AG09309 (cell line): ENCODE measurements at places on chromosomes 5 and 9.

DNA sequence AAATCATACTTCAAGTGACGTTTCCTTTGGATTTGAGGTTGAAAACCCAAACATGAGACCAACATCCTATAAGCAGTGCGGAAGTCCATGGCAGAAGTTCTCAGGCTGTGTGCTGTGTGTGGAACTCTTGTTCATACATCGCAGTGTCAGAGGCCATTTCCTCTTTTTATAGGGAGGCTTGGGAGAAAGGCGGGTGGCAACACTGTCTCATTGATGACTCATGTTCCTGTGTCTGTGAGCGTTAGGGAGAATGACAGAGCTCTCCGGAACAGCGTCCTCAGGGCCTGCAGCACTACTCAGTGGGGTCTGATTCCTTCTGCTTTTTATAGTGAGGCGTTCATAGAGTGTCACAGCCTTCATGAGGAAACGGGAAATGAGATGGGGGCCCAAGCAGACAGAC, 98.8 kb upstream of the BASP1 start:
- DNase-seq = peak; percentile 87

DNA sequence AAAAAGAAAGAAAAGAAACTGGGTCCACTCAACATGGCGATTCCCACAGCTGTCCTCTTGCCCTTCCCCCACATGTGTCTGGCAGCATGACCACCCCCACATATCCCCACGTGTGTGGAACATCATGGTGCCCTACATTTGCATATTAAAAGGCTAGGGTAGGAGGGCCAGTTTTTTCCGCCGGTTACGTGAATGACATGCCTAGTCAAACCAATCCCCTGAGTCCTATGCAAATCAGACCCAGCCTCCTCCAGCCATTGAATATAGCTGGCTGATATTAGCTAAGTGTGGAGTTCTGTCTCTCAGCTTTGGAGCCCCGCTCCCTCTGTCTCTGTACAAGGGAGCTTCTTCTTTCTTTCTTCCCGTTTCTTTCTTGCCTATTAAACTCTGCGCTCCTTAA, 33.0 kb upstream of the CCDC112 start:
- DNase-seq = no peak

GRCh38 chr5:113546703-113547183, 33.2 kb downstream of the YTHDC2 start:
- DNase-seq = peak; percentile 68

DNA sequence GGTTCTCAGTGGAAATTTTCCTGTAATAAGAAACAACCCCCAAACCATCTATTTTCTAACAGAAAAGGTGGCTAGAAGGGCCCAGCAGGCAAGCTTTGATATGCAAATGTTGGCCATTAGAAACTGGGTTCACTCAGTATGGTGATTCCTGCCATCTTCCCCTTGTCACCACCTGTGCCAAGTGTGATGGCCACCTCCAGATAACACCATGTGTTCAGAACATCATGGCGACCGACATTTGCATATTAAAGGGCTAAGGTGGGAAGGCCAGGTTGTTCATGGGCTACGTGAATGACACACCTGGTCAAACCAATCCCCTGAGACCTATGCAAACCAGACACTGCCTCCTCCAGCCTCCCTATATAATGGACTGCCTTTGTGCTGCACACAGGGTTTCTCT, 20.4 kb downstream of the FOXE1 start:
- no peak for DNase-seq

DNA sequence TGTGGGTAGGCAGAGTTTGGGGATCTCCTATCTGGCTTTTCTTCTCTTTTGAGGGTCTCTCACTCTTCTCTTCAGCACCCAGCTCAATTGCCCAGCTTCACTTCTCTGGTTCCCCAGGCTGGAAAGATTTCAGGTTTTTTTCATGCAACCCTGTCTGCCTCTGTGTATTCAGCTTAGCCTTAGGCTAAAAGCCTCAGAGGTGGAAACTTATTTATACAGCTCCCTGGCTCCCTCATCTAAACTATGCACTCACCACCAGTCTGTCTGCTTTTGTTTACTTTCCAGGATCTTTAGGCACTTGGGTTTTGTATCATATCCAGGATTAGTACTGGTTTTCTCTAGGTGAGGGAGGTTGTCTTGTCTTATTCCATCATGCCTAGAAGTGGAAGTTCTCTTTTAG, 540.2 kb upstream of the TRPC7 start:
- no peak for DNase-seq

- DNase-seq = no peak
These were observed 194.8 kb downstream of the SYK start for GRCh38 chr9:90996154-90997065.

- peak; percentile 13 for DNase-seq
These were observed 416.0 kb downstream of the MAN2A1 start for GRCh38 chr5:110105692-110106091.

GRCh38 chr5:95075111-95075510, 209.8 kb downstream of the MCTP1 start:
- no peak for DNase-seq

- no peak for DNase-seq
These were observed 10.7 kb upstream of the SPARC start for GRCh38 chr5:151697452-151697851.

GRCh38 chr5:68455216-68455615, 239.7 kb downstream of the PIK3R1 start:
- no peak for DNase-seq

- no peak for DNase-seq
These were observed 428 bp downstream of the EFNA5 start for GRCh38 chr5:107670087-107670931.

DNA sequence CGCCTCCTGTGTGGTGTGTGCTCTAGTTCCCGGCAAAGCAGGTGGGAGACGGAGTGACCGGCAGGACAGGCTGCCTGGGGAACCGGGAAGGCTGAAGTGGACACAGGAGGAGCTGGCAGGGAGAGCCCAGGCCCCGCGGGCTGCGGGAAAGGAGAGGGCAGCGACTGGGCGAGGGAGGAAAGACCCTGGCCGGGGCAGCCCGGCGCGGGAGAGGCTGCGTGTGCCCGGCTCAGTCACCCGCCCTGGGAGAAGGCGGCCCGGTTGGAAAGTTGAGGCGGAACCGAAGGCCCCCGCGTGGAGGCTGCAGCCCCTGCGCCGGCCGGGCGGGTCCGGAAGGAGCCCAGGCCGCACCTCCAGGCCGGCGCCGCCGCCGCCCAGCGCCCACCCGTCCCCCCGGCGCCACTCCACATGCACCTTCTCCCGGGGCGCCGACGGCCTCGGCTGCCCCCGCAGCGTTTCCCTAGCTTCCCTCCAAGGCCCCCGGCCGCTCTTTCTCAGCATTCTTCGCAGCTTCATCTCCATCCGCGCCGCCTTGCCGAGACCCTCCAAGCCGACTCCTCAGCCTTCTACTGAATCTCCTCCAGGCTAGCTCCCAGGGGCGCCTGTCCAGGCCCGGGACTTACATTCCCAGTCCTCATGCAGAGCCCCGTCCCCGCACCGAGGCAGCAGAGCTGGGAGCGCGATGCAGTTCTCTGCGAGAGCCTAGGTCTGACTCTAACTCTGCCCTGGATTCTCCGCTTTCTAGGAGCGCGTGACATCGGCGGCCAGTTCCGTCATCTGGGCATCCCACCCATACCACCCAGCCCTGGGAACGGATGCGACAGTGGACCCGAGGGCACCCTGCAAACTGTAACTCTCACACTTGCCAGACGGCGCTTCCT, 152.0 kb downstream of the ERCC6L2 start:
- DNase-seq = no peak

- DNase-seq = no peak
These were observed 4.1 kb upstream of the IER5L start for GRCh38 chr9:129182122-129182521.

- no peak for DNase-seq
These were observed 31.8 kb upstream of the FOXB2 start for GRCh38 chr9:76987594-76988200.

DNA sequence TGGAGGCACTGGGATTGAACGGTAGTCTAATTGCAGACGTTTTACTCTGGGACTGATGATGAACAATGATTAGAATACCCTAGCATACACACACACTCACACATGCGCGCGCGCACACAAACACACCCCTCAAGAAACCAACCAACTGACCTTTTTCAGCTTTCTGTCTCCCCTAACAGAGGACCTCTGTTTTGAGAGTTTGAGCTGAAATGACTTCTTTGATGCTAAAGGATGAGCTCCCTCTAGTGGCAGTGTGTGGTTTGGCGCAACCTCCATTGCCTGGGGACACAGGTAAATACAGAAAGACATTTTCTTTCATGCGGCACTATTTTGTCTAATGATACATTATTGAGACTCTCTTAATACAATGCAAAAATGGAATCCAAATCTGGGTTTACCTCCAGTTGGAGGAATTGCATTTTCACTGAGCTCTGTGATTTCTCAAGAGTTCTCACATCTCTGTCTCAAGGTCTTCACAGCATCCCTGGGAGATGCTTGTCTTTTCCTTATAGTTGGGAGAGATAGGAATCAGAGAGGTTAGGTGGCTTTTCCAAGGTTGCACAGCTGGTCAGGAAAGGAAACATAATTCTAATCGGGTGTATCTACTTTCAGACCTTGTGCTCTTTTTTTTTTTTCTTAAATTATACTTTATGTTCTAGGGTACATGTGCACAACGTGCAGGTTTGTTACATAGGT, 187.5 kb downstream of the TMEM38B start:
- DNase-seq = peak; percentile 7

- no peak for DNase-seq
These were observed 15.8 kb upstream of the GLIS3 start for GRCh38 chr9:4315582-4316215.

DNA sequence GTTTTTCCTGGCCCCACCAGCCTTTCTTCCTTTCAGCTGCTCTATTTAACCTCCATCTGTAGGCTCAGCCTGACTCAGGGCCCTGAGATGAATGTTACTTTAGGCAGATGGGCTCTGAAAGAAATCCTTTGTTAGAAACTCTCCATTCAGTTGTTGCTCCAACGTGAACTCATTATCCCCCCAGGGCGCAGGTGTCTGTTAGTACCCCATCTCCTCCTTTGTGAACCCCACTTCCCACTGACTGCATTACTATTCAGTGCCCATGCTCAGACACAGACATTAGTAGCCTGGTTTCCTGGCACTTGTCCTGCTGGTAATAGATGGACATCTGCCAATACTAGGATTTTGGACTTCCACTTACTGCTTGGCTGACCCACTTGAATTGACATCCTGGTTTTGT, 1271.6 kb downstream of the PTPRD start:
- DNase-seq = no peak

GRCh38 chr9:137127301-137128157, 11.4 kb upstream of the GRIN1 start:
- no peak for DNase-seq

DNA sequence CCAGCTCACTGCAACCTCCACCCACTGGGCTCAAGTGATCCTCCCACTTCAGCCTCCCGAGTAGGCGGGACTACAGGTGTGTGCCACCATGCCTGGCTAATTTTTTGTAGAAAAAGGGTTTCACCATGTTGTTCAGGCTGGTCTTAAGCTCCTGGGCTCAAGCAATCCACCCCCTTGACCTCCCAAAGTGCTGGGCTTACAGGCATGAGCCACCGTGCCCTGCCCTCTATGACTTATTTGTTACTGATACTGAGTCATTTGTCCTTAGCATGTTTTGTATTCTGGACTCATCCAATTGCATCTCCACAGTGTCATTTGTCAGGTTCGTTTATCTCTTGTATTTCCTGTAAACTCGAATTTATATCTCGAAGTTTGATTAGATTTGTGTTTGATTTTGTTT, 2.7 kb upstream of the ITK start:
- no peak for DNase-seq

GRCh38 chr5:9474219-9475002, 71.5 kb downstream of the SEMA5A start:
- no peak for DNase-seq

DNA sequence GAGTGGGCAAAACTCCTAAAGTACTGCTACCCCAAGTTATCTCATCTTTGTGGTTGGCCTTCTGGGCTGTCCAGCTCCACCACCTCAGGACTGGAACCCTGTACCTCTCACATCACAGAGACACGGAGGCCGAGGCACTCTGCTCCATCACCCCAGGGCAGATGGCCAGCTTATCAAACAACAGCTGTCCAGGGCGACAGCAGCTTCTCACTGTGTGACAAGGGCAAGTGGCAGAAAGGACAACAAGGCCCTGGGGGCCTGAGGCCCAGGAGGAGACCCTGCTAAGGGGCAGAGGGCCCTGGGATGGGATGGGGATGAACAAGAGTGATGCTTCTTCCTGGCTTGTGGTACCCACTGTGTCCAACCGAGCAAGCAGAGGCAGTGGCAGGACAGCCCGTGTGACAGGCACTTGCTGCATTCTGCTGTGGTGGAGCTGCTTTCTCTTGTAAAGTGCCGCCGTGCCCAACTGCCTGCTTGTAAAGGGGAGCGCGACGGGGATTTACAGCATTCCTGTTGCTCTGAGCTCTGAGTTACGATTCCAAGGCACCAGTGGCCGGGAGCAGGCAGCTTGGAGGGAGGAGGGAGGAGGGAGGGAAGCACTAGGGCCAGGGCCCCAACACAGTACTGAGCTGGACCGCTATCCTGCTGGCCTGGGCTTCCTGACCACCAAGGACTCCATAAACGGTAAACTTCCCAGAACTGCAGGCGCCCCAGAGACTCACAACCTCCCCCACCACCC, 71.2 kb downstream of the SHB start:
- no peak for DNase-seq

DNA sequence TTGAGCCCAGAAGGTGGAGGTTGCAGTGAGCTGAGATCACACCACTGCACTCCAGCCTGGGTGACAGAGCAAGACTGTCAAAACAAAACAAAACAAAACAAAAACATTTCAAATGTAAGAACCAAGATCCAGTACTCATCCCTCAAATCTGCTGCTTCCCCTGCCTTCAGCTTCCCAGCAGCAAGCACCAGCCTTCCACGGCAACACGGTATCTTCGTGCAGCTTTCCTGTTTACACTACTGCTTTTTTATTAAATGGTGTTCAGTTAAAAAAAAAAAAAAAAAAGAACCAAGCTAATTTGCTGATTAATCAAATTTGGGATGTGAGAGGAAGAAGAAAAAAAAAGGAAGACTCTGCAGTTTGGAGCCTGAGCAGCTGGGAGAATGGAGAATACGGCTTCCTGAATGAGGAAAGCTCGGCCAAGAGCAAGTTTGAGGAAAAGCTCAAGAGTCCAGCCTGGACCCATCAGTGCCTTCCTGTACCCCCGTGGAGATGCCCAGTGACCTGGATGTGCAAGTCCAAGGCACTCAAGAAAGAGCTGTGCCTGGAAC, 28.0 kb upstream of the SLC2A8 start:
- DNase-seq = no peak

- DNase-seq = no peak
These were observed 360.0 kb downstream of the GLIS3 start for GRCh38 chr9:3939820-3940219.

GRCh38 chr5:138955013-138955660, 80.0 kb upstream of the LRRTM2 start:
- DNase-seq = no peak

DNA sequence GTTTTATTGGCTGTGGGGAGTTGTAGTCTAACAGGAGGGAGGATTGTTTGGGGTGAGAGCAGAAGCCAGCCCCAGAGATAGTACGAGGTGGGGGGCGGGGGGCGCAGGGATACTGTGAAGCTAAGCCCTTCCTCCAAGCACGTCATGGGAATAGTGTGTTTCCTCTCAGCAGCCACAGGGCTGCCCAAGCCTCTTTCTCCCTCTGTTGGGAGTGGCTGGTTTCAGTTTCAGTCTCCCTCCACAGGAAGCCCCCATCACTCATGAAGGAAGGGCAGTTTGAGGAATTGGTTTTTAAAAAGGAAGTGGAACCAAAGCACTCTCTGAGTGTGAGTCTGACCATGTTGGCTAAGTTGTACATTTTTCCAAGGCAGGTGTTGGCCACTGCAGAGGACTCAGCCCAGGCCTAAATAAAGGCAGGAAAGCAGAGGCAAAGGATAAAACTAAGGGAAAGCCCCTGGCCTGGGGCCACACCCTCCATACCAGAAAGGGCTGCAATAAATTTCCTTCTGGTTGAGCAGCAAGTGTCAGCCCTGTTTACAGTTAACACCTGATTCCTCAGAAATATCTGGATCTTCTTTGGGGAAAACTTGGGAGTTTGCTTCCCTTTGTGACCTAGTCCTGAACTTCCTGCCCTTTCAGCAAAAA, 3.2 kb downstream of the RAB24 start:
- DNase-seq = no peak
